CD4-positive, alpha-beta T cell treated with Interleukin-15 for 1 hour (primary cell): ENCODE measurements at places on chromosomes 11 and 22.

GRCh38 chr11:19253817-19254216, 13.1 kb upstream of the E2F8 start:
- no peak for DNase-seq

DNA sequence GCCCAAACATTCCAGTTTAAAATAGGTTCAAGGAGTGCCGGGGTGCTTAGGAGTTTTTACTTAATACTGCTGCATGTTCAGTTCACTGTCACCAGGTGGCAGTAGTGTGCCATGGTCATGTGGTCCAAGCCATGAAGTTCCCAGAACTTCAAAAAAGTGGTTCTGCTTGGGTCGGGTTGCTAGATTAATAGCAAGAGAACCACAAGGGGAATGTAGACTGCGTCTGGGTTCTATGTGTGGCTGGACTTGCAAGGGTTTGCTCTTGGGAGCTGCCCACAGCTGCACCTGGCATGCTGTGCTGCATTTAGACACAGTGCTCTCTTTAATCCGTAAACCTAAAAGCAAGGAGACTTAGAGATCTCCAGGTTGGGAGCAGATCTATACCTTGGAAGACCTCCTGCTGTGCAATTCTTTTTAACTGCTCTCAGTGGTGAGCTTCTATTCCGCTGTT, 6.5 kb upstream of the SPON1 start:
- DNase-seq = peak; percentile 53

DNA sequence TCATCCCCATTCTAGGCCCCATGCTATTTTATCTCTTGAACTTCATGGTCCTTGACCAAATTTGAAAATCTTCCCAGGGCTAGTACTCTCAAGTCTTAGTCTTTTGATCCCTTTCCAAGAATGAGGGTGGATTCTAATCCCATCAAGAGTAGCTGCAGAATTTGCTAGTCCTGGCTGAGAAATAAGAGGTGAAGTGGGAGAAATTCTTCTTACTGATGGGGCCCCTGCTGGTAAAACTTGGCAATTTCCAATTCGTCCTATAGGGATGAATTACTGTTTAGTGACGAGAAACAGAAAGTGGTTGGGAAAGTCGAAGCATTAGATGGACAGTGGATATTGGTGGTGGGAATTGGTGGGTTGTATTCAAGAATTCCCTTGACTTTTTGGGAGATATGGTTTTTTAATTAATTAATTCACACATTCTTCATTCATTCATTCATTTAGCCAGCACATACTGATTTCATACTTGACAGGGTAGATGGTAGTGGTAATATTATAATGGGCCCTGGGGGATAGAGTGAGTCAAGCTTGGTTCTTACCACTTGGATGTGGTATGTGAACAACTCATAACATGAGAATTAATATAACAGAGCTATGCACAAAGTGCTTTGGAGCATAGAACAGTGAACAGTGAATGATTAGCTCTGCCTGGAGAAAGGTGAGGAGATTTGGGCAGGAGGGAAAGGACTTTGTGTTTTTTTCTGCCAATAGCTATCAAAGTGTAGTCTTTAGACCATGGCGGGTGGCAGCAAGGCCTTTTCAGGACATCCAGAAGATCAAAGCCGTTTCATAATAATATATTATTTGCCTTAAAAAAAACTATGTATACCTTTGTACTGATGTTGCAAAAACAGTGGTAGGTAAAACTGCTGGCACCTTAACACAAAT, 103.8 kb downstream of the STIM1 start:
- no peak for DNase-seq

GRCh38 chr22:39725351-39726035, 154.9 kb downstream of the CACNA1I start:
- no peak for DNase-seq

GRCh38 chr11:115084231-115084630, 405.9 kb downstream of the NXPE2 start:
- DNase-seq = no peak

GRCh38 chr11:95863486-95864140, 60.3 kb downstream of the MTMR2 start:
- DNase-seq = no peak

DNA sequence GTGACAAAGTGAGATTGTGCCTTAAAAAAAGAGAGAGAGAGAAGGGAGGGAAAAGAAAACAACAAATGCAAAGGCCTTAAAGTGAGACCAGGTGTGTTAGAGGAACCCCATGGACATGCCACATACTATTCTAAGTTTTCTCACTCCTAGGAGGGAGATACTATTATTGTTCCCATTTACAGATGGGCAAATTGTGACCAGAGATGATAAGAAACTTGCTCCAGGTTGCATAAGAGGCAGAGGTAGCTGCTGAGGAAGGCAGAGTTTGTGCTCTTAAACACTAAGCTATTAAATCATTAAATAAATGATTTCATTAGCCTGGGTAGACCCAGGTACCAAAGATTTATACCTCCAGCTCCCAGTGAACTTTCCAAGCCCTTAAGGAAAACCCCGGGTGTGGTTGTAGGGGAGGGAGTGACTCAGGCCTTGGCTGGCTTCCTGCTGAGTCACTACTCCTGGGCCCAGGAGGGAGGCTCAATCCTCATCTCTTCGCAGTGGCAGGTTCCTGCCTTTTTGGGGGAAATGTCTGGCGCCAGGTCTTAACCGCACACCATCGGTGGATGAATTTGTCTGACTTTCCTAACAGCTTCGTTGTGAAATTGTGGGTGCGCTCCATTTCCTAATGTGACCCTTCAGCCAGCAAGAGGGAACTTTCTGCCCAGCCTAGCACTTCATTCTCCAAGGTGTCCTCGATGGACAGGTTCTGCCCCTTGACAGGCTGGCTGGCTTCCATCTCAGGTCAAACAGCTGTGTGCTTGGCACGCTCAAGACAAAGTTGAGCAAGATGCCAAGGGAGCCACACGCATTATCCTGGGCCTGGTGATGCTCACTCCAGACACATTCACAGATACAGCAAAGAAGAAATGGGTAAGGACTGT, 33.4 kb upstream of the PTPRJ start:
- peak; percentile 74 for DNase-seq

- no peak for DNase-seq
These were observed 1334.0 kb downstream of the TBC1D22A start for GRCh38 chr22:48096411-48096810.

GRCh38 chr11:1305501-1306056, 3.9 kb downstream of the TOLLIP start:
- DNase-seq = no peak

DNA sequence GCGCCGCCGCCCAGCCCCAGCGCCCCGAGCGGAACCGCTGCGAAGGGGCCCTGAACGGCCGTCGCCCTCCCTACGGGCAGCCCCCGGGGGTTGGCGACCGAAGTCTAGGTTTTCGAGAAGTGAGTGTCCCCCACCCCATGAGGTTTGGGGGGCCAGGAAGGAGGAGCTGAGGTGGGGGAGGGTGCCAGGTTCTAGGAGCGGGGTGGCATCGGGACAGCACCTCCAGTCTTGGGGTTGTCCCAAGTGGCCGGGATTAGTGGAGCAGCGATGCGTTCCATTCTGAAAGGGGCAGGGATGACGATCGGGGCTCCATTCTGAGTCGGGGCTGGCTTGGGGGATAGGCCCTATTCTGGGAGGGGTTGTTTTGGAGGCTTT, 408 bp downstream of the PPP2R5B start:
- no peak for DNase-seq
